ENCODE measurements at places on chromosomes 2 and 18.

DNA sequence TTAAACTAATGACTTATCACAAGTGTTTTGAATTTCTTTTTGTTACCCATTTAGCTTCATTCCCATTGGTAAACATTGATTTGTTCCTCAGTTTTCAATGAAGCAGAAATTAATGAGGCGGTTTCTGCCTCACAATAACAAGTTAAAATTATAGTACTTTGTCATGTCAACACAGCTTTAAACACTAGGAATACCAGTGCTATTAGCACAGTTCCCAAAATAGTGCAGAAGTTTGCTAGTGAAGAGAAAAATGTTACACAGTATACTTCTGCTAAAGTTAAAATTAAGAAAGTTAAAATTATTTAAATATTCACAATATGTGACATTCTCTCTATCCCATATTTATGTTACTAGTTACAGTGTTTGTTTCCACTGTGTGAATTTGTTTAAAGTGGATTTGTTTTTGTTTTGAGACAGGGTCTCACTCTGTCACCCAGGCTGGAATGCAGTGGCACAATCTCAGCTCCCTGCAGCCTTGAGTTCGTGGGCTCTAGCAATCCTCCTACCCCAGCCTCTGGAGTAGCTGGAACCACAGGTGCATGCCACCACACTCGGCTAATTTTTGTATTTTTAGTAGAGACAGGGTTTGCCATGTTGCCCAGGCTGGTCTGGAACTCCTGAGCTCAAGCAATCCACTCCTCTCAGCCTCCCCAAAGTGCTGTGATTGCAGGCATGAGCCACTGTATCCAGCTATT is 3.8 kb upstream of the CHN1 start:
- H3K27me3 ChIP-seq, result peaks cover 57% of the 10 kb centered on the region
- H3K4me1 ChIP-seq, result peaks cover 3% of the 10 kb centered on the region
- no peaks in the 10 kb centered on the region for H3K36me3 ChIP-seq
- DNase-seq, result no peak

GRCh38 chr18:28074076-28074475 is 102.9 kb downstream of the CDH2 start:
- no peaks in the 10 kb centered on the region for H3K27me3 ChIP-seq
- no peak for DNase-seq
- no peak overlapping the region for H3K4me3 ChIP-seq
- no peak overlapping the region for H3K27ac ChIP-seq
- H3K36me3 ChIP-seq, result no peaks in the 10 kb centered on the region
- no peaks in the 10 kb centered on the region for H3K4me1 ChIP-seq

GRCh38 chr2:147843391-147843863 is 1.4 kb upstream of the ACVR2A start:
- peaks cover 11% of the 10 kb centered on the region for H3K36me3 ChIP-seq
- peak overlapping the region; percentile 69 for H3K27ac ChIP-seq
- H3K27me3 ChIP-seq, result peaks cover 57% of the 10 kb centered on the region
- peak overlapping the region; percentile 93 for H3K4me3 ChIP-seq
- peaks cover 26% of the 10 kb centered on the region for H3K4me1 ChIP-seq

GRCh38 chr2:39608263-39608575 is 57.5 kb upstream of the TMEM178A start:
- no peaks in the 10 kb centered on the region for H3K36me3 ChIP-seq
- H3K4me3 ChIP-seq, result no peak overlapping the region
- H3K4me1 ChIP-seq, result peaks cover 2% of the 10 kb centered on the region
- H3K27me3 ChIP-seq, result peaks cover 22% of the 10 kb centered on the region

GRCh38 chr2:163556511-163556910 is 179.3 kb downstream of the FIGN start:
- DNase-seq, result no peak
- no peaks in the 10 kb centered on the region for H3K27me3 ChIP-seq
- no peak overlapping the region for H3K4me3 ChIP-seq
- H3K27ac ChIP-seq, result no peak overlapping the region
- no peaks in the 10 kb centered on the region for H3K36me3 ChIP-seq

DNA sequence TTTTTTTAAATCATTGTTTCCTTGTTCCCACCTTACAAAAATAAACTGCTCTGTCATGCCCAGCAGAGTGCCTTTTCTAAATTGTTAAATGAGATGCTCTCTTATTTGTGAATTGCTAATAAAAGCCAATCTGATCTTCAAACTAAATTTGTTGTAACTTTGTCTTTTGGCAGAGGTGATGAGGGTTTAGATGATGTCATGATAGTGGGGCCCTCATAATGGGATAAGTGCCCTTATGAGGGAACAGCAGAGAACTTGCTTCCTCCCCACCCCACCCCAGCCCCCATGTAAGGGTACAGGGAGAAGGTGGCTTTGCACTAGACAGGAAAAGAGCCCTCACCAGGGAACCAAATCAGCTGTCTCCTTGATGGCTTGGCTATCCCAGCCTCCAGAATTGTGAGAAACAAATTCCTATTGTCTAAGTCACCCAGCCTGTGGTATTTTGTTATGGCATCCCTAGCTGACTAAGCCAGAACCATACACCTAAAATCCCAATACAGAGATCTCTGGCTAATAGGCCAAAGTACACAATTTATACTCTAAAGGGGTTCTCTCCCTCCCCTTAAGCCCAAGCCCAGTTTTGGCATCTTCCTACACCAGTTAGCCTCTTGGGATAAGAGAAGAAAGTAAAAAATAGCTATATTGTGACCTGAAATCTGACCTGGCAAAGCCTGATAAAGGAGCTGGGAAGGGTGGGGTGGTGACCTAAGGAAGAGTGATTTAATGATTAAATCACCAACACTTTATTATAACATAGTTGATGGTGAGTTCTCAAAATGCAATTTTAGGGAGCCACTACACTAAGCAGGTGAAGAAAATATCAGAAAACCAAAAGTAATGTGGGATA is 40.3 kb upstream of the HNRNPA3 start:
- DNase-seq, result no peak
- H3K36me3 ChIP-seq, result no peaks in the 10 kb centered on the region
- H3K4me1 ChIP-seq, result peaks cover 23% of the 10 kb centered on the region
- H3K27ac ChIP-seq, result no peak overlapping the region

GRCh38 chr2:105744909-105745853 is at the start of gene NCK2:
TSS of gene NCK2 (plus strand) at chr2:105744912. CDS start at chr2:105855064, 110,152 bp downstream.
- H3K27ac ChIP-seq, result peak within 1 kb of the TSS; percentile 99
- no peaks in the 10 kb centered on the region for H3K27me3 ChIP-seq
- H3K36me3 ChIP-seq, result peaks cover 38% of the 10 kb centered on the region
- DNase-seq, result peak; percentile 80
- peaks cover 65% of the 10 kb centered on the region for H3K4me1 ChIP-seq

GRCh38 chr2:46493971-46494250 is 14.5 kb downstream of the TMEM247 start:
- H3K4me1 ChIP-seq, result peaks cover 12% of the 10 kb centered on the region
- H3K4me3 ChIP-seq, result no peak overlapping the region
- DNase-seq, result no peak
- H3K27ac ChIP-seq, result peak overlapping the region; percentile 41

- H3K4me3 ChIP-seq, result no peak overlapping the region
- H3K27me3 ChIP-seq, result no peaks in the 10 kb centered on the region
- no peak for DNase-seq
- no peaks in the 10 kb centered on the region for H3K36me3 ChIP-seq
- H3K27ac ChIP-seq, result no peak overlapping the region
Observed at GRCh38 chr2:20355131-20355530, 4.5 kb upstream of the PUM2 start.

DNA sequence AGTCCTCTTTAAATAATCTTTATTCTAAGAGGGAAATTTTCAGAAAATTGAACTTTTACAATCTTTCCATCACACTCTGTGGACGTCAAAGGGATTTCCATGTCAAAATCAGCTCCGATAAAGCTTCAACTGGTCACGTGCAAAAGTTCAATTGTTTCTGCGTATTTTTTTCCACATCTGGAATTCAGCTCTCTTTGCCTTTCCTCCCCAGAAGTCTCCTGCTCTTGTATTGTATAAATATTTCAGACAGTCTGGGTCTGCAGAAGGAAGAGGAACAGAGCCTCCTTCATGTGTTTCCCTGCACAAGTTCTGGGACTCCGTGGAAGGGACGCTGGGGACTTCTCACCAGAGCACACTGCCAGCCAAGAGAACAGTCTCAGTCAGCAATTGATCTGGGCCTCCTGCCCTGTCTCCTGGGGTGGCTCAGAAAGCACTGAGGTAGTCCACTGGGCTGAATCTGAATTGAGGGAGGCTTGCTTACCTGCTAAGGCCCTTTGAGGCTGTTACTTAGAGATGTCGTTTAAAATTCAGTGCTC is 251.5 kb downstream of the TFCP2L1 start:
- peaks cover 3% of the 10 kb centered on the region for H3K27me3 ChIP-seq
- H3K36me3 ChIP-seq, result no peaks in the 10 kb centered on the region
- no peak for DNase-seq
- no peaks in the 10 kb centered on the region for H3K4me1 ChIP-seq
- no peak overlapping the region for H3K4me3 ChIP-seq
- H3K27ac ChIP-seq, result no peak overlapping the region

- H3K4me3 ChIP-seq, result no peak overlapping the region
- no peaks in the 10 kb centered on the region for H3K36me3 ChIP-seq
- H3K4me1 ChIP-seq, result no peaks in the 10 kb centered on the region
- H3K27me3 ChIP-seq, result peaks cover 19% of the 10 kb centered on the region
- DNase-seq, result no peak
Observed at GRCh38 chr2:26570083-26570430, 71.1 kb downstream of the CIB4 start.

DNA sequence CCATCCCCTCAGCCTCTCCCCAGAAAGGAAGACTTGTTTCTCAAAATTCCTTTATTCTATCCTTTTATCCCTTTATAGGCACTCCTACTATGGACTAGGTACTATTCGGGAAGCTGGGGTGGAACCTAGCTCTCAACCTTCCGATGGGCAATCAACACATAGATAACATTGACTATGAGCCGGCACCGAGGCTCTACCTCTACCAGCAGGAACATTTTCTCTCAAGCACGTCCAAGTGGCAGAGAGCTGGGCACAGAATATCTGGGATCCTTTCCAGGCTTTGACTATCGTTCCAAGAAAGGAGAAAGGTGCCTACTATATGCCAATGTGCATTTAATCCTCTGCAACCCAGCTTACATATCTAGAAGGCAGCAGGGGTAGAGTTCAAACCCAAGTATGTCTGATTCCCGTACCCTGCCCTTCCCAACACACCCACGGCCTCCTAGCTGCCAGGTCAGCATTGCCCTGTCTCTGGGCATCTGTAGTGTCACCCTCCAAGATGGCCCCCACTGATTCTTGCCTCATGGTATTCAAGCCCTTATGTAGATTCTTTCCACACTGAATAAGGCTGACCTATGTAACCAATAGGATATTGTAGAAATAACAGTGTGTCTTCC is 28.3 kb downstream of the TNS1 start:
- H3K4me3 ChIP-seq, result no peak overlapping the region
- peaks cover 14% of the 10 kb centered on the region for H3K27me3 ChIP-seq
- H3K27ac ChIP-seq, result no peak overlapping the region
- DNase-seq, result no peak

- no peaks in the 10 kb centered on the region for H3K27me3 ChIP-seq
- no peak overlapping the region for H3K4me3 ChIP-seq
- H3K4me1 ChIP-seq, result no peaks in the 10 kb centered on the region
- no peak for DNase-seq
Observed at GRCh38 chr2:50584185-50584584, 447.7 kb downstream of the NRXN1 start.

- no peaks in the 10 kb centered on the region for H3K27me3 ChIP-seq
- no peaks in the 10 kb centered on the region for H3K36me3 ChIP-seq
- no peaks in the 10 kb centered on the region for H3K4me1 ChIP-seq
- H3K27ac ChIP-seq, result no peak overlapping the region
Observed at GRCh38 chr2:145026456-145027455, 506.8 kb upstream of the ZEB2 start.

DNA sequence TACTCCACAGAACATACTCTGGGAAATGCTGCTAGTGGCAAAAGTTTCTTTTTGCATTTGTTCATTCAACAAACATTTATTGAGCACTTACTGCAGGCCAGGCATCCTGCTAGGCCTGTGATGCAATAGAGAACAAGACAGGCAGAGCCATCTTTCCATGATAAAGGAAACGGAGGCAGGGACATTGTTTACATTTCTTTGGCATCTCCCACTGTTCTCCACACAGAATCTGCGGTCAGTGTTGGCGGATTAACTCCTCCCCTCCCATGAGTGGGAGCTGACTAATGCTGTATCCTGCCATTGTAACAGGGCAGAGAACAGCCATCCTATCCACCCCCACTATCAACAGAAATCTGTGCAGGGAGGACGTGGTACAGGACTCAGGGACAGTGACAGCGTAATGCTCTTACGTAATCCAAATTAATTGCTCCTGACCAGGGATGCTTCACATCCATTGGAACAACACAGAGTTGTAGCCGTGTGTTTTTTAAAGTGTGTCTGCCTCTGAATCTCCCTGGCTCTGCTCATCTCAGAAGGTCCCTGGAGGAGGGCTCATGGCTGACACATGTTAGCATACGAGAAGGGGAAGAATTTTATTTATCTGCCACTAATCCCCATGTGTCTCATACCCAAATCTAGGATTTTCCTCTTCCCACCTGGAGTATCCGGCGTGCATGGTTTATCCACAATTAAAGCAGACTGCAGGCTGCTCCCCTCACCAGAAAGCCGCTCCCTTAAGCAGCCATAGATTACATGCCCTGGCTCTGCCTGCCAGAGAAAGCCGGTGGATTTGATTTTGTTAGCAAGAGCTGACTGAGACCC is 32.3 kb downstream of the STEAP3 start:
- H3K27ac ChIP-seq, result no peak overlapping the region
- H3K36me3 ChIP-seq, result no peaks in the 10 kb centered on the region
- H3K4me1 ChIP-seq, result no peaks in the 10 kb centered on the region
- no peak overlapping the region for H3K4me3 ChIP-seq
- H3K27me3 ChIP-seq, result no peaks in the 10 kb centered on the region
- no peak for DNase-seq

GRCh38 chr2:223470602-223471001 is 131.6 kb downstream of the SCG2 start:
- H3K4me1 ChIP-seq, result no peaks in the 10 kb centered on the region
- no peak overlapping the region for H3K4me3 ChIP-seq
- no peaks in the 10 kb centered on the region for H3K27me3 ChIP-seq
- H3K36me3 ChIP-seq, result no peaks in the 10 kb centered on the region
- DNase-seq, result no peak

- H3K4me1 ChIP-seq, result peaks cover 68% of the 10 kb centered on the region
- peak overlapping the region; percentile 77 for H3K27ac ChIP-seq
- peak overlapping the region; percentile 24 for H3K4me3 ChIP-seq
- H3K27me3 ChIP-seq, result no peaks in the 10 kb centered on the region
Observed at GRCh38 chr2:230781130-230781797, 68.6 kb downstream of the CAB39 start.

- H3K4me1 ChIP-seq, result no peaks in the 10 kb centered on the region
- peaks cover 21% of the 10 kb centered on the region for H3K27me3 ChIP-seq
- no peak overlapping the region for H3K4me3 ChIP-seq
- no peaks in the 10 kb centered on the region for H3K36me3 ChIP-seq
Observed at GRCh38 chr2:43648994-43649701, 12.1 kb downstream of the PLEKHH2 start.

DNA sequence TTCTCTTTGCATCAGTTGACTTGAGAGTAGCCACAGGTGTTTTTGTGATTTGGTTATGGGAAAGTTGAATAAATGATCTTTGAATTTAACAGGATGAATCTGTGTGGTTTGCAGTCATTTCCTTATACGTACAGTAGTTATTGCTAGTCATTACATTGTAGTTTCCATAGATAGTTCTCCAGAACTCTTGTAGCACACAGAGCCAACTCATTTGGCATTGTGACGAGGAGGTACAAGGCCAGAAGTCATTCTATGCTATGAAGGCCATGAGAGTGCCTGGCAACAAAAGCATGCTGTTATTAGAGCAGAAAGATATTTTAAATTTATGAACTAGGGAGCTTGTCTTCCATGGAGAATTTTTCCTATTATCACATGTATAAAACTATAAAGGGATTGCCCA is 973.0 kb upstream of the CHAC2 start:
- DNase-seq, result no peak
- no peaks in the 10 kb centered on the region for H3K36me3 ChIP-seq
- no peaks in the 10 kb centered on the region for H3K27me3 ChIP-seq
- no peak overlapping the region for H3K4me3 ChIP-seq
- H3K27ac ChIP-seq, result no peak overlapping the region

- H3K4me3 ChIP-seq, result no peak overlapping the region
- H3K27ac ChIP-seq, result no peak overlapping the region
- no peaks in the 10 kb centered on the region for H3K27me3 ChIP-seq
- no peaks in the 10 kb centered on the region for H3K4me1 ChIP-seq
Observed at GRCh38 chr2:215635788-215636139, 199.9 kb upstream of the FN1 start.

Data from activated CD4-positive, alpha-beta T cell treated with anti-CD3 and anti-CD28 coated beads, Interleukin-2, amount 10 ng/mL, durations not matched to agents 24 days and 14 days (primary cell).